ENCODE measurements at places on chromosomes 6 and 20. TPM values are rescaled to one million over a fixed set of nuclear protein-coding genes. Genes with fewer than 3 reads are reported as not detected.

DNA sequence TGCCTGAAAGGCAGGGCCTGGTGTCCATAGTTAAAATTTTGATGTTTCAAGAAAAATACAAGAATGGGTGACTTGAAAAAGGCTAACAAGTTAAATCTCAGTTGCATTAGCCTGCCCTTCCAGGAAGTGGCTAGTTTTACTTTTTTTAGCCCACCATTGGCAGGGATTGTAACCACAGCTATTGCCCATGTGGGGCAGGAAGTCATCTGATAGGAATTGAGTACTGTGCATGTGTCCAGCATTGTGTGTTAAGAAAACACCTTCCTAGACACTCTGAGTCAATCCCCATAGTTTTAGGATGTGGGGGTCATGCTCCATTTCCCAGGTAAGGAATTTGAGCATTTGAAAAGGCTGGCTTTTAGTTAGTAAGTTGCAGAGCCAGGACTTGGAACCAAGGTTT lies 26.9 kb downstream of the LYRM2 start:
- DNase-seq = no peak

DNA sequence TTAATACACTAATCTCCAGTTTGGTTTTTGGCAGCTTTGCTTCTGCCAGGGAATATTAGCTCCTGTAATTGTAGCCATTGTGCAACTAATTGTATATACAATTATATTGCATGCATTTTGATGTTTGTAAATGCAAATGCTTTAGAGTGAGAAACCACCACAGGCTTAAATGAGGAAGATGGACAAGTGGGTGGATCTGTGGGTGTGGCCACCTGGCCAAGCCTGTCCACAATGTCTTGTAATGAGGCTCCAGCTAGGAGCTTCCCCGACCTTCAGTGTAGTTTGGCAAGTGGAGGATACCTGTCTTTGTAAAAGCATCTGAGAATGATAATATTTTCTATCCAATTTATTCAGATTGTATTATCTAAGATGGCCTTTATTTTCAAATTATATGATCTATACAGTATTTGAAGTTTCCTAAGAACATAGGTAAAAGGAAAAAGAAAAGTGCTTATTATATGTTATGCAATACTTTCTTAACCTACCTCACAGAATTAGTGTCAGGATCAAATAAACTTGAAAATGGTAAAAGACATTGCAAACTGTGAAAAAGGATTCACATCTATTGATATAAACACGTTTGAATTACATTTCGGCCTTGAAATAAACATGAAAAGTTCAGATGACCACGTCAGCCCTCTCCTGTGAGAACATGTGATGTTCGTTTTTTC lies 49.3 kb upstream of the ARID1B start:
- DNase-seq = no peak

DNA sequence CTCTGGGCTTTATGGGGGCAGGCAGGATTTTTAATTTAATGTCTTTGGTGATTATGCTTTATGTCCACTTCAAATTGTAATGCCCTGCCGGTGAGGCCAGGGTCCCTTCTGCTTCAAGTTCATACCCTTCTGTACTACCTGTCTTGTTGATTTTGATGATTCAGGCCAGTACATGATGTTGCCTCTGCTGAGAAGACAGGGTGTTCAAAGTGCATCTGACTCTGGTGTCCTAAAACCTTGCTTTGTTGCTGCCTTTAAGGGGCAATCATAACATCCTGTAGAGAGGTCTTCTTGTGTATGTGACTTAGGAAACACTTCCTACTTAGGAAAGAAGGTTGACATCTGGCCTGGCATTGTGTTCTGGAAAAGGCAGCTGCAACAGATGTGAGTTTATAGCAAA lies 113.2 kb downstream of the TMEM170B start:
- no peak for DNase-seq

DNA sequence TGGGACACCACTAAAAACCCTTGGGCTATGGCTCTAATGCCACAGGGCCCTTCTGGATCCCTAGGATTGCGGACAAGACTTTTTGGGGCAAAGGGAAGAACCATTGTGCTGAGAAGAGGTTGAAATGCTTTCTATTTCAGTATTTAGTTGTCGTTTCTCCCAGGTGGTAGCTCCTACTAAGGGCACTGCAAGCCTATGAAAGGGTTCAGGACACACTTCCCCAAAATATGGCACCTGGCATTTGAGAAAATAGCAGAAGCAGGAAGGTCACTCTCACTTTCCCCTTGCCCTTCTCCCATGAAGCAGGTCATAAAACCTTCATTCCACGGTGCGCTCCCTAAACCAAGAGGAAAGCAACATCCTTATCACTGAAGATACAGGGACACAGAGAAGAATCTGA lies 125.4 kb upstream of the GPR6 start:
- no peak for DNase-seq

DNA sequence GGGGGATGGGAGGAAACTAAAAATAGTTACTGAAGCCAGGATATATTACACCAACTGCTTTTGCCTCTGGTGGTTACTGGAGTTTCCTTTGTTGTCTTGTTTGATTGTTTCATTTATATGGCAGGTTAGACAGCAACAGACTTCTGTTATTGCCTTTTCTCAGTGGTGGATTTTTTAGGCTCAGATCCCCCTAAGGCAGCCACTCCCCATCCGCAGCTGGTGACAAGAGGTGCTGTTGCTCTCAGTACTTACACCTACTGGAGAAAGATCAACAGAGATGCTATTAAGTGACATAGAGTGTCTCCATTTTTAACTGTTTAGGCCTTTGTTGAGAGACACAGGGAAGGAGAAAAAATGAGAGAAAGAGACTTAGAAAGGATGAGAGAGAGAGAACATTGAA lies 552.1 kb downstream of the PKHD1 start:
- no peak for DNase-seq

DNA sequence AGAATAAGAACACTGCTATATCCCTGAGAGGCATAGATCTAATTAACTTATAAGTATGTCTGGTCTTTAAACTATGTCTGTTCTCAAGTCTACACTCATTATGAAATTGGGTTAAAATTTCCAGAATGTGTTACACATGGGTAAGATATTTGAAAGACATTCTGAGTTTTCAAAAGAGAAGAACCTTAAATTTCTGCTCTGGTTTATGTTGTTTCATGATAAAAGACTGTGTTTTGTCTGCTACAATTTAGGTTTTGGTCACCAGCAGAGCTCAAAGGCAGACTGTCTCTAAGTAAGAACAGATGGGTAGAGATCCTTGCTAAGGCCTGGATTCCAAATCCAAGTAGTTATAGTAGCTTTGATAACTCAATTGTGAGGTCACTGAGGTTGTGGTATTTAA lies 6.0 kb downstream of the STMND1 start:
- DNase-seq = peak; percentile 91

DNA sequence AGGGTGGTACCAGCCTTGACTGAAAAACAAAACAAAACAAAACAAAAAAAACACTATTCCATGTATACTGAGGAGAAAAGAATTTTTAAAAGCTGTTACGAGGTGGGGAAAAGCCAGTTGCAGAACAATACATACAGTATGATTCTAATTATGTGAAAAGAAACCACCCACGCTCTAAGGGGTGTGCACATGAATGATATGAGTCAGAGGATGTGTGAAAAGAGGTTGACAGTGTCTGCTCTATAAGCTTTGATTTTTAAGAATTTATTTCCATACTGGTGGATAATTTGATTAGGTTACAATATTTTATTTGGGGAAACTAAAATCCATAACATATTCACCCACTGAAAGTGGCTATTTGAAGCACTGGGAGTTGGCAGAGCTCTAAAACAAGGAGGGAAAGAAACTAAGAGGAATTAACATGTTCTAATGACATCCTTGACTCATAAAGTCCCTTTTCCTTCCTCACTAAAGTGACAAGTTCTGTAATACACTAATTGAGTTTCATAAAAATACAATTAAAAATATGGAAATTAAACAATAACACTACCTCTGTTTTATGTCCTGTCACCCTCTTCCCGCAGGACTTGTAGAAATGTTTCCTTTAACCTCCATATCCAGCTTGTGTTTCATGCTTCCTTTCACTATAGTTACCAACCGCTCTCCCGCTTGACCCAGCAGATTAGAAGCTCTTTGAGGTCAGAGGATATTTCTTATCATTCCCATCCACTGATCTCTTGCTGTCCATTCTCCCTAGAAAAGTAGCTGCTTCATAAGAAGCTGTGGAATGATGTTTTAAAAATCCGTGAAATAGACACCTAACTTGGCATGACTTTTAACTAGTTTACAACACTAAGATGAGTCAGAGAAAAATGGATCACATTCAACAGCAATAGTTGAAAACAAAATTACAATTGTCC lies 118.6 kb upstream of the CCDC28A start:
- no peak for DNase-seq

GRCh38 chr6:166559211-166559610 lies 27.3 kb downstream of the RAMACL start:
- no peak for DNase-seq

DNA sequence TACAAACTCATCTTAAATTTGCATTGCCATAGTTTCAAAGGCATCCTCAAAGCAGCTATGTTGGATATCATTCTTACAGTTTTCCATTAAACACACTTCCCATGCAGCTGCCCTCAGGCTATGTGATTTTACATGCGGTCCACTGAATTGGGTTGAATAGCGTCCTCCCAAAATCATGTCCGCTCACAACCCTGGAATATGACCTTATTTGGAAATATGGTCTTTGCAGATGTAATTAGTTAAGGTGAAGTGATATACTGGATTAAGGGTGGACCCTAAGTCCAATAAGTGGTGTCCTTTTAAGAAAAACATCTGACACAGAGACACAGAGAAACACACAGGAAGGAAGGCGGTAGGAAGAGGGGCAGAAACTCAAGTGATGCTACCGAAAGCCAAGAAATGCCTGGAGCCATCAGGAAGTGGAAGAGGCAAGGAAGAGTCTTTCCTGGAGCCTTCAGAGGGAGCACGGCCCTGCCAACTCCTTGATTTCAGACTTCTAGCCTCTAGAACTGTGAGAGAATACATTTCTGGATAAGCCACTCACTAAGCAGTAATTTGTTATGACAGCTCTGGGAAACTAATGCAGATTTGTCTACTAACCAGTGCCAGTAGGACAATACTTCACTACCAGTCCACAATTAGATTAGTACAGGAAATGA lies 42.7 kb upstream of the NHSL1 start:
- no peak for DNase-seq

- DNase-seq = peak; percentile 84
Observed at GRCh38 chr20:49747707-49748524, 34.2 kb upstream of the B4GALT5 start.

DNA sequence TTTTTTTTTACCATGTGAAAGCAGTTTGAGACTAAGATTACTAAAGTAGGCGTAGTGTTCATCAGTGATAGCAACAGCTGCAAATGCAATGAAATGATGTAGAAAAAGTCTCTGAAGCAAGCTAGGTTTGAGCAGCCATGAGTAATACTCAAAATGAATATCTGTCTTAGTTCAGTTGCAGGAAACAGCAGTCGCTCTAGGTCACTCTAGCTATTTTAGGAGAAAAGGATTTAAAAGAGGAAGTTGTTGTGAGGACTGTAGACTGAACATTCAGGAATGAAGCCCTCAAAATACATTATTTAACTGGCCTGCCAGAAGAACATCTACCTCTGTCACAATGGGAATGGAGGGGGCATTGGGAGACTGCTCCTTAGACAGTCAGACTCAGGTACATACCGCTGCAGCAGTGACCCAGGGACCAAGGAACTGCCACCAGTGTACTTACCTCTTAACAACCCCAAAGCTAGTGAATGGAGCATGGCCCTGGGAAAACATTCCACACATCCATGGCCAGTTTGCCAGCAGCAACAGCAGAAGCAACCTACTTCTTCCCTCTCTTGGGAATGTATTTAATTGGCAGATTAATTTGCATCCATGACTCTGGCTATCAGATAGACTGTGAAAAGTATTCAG lies 243.0 kb upstream of the KHDRBS2 start:
- DNase-seq = no peak

- DNase-seq = peak; percentile 17
Observed at GRCh38 chr6:100880149-100880852, 828 bp downstream of the ASCC3 start.

DNA sequence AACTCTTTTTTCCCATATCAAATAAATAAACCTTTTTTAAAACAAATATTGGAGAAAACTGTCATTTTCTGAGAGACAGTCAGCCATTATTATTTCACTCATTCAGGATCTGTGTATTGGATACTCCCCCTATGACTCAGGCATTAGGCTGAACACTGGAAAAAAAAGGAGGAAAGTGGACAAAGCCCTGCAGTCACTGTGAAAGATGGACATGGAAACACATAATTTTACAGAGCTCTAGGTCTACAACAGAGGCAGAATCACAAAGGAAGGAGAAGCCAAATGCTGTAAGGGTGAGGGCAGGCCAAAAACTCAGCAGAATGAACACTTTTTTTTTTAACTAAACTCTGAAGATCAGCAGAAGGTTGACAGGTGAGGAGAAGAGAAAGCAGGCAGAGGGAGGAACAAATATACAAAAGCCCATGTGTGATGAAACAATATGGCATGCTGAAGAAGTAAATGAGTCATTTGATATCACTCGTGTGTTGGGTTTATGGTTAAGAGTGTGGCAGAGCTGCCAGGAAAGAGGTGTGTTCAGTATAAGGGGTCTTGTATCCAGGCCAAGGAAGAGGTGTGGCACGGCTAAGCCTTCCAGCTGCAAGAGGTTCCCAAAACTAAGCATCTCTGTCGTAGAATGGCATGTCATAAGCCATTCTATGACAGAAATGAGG lies 39.1 kb downstream of the EPB41L2 start:
- no peak for DNase-seq

GRCh38 chr6:110476046-110476849 lies at the start of gene SLC22A16:
Gene SLC22A16, minus strand, starts transcription at chr6:110476613. Its CDS starts 39 bp downstream, at chr6:110476574.
- peak; percentile 19 for DNase-seq

GRCh38 chr20:6711951-6712649 lies 55.4 kb upstream of the BMP2 start:
- no peak for DNase-seq

GRCh38 chr6:3418496-3419060 lies 38.3 kb downstream of the SLC22A23 start:
- DNase-seq = no peak

- no peak for DNase-seq
Observed at GRCh38 chr6:14975471-14975817, 270.4 kb upstream of the JARID2 start.

- no peak for DNase-seq
Observed at GRCh38 chr20:23290761-23291574, 59.6 kb upstream of the NXT1 start.

- DNase-seq = no peak
Observed at GRCh38 chr6:145022199-145022796, 713.0 kb downstream of the EPM2A start.

DNA sequence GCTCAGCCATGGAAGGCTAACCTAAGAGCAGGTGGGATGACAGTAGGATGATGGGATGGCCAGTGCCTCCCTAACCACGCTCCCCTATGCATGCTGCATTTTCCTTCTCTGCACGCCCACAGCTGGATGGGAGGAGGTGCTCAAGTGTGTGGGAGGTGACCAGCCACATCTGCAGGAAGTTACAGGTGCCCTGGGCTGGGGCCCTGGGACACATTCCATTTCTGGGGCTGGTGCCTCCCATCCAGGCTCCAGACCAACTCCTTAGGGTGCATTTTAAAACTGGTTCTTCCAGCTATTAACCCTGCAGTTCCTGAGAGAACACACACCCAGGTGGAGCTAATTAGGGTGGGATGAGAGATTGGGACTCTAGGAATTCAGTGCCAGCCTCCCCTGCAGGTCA lies 135.3 kb upstream of the ARMC2 start:
- peak; percentile 51 for DNase-seq

GRCh38 chr20:52166150-52166549 lies 25.4 kb downstream of the ZFP64 start:
- DNase-seq = no peak

Gene LGSN
- total RNA-seq = 4.1 TPM

Gene CABLES2
- 0.96 TPM for total RNA-seq

Gene DDX43
- total RNA-seq = 2.6 TPM

Gene CCN6
- 6.7 TPM for total RNA-seq

Gene ADGRF4
- 7.5 TPM for total RNA-seq

Gene ADGB
- total RNA-seq = 0.48 TPM

Gene GABRR2
- not detected for total RNA-seq

Gene PCSK2
- 1.2 TPM for total RNA-seq

Gene TAP2
- total RNA-seq = 13.5 TPM

Gene FERMT1
- 2.6 TPM for total RNA-seq
